GM12864 (cell line): ENCODE measurements at places on chromosomes 7 and 10.

DNA sequence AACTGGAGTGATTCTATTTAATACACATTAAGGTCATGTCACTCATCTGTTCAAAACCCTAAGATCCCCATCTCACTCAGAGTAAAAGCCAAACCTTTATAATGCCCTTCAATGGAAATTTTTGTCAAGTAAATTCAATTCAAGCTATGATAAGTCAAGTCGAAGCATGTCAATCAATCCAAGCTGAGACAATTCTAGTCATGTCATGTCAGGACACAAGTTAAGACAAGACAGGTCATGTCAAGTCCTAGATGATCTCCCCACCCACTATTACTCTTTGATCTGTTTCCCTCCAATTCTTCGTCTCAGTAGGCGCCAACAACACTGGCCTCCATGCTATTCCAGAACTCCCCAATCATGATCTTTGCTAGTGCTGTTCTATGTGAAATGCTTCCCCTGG, 141.4 kb downstream of the MAGI2 start:
- no peak for DNase-seq

- no peak for DNase-seq
Measured at GRCh38 chr10:33900596-33900995, 566.1 kb upstream of the NRP1 start.

- DNase-seq = no peak
Measured at GRCh38 chr10:101111547-101111946, 19.6 kb upstream of the TLX1 start.

- no peak for DNase-seq
Measured at GRCh38 chr7:156151078-156151477, 338.8 kb upstream of the SHH start.

- no peak for DNase-seq
Measured at GRCh38 chr7:146735992-146736391, 619.4 kb downstream of the CNTNAP2 start.

GRCh38 chr10:51718804-51719291, 19.5 kb upstream of the CSTF2T start:
- DNase-seq = no peak
